ENCODE measurements at places on chromosomes 13 and 19.

DNA sequence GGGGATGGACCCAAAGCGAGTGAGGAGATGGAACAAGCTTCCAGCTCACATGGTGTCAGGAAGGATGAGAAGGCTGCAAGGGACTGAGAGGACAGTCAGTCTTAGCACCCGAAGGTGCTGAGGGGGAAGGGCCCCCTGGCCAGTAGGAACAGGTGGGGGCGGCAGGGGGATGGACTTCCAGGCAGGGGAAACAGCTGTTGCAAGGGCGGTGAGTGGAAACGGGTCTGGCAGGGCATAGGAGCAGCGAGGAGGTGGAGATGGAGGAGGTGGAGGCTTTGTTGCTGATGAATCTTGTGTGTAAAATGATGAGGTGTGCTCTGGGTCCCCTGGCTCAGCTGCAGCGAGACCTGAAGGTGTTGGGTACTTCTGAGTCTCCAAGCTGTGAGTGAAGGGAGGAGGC is 1.2 kb downstream of the MAP1S start:
- DNase-seq: no peak

DNA sequence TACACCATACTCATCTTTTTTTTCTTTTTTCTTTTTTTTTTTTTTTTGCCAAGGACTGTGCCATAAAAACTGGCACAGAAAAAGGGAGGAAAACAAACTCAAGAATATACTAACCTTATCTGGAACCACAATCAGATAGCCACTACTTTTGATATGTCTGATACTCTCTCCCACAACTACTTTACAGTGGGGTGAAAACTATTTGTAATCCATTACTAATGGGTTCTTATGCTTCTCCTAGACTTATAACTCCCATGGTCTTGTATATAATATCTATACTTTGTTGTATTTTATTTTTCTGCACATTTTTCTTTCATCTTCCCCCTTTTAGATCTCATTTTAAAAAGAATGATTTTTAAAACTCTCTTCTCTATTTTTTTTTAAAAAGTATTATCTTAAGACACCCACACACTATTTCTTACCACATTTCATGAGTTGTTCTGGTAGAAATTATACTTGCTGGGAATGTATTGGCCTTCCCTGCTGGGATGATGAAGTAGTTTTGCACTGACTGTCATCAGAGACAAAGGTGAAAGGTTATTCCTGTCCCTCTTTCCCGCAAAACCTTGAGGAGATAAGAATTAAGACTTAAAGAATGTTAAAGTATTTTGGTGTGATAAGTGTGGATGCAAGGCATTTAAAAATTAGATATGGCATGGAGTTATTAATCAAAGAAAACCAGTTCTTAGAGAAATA is 146.7 kb upstream of the KLF12 start:
- no peak for DNase-seq

DNA sequence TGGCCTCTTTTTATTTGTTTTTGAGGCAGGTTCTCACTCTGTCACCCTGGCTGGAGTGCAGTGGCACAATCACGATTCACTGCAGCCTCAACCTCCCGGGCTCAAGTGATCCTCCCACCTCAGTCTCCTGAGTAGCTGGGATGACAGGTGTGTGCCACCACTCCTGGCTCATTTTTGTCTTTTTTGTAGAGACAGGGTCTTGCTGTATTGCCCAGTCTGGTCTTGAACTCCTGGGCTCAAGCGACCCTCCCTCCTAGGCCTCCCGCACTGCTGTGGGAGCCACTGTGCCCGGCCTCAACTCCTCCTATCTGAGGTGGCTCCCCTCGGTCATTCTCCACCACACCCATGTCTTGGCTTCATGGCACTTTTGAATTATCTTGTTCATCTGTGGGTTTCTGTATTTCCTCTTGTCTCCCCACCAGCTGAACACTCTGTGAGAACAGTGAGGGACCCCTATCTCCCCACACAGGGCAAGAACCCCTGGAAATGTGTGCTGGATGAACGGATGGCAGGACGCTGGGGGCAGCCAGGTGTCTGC is 7.9 kb downstream of the CKM start:
- no peak for DNase-seq

- no peak for DNase-seq
Observed at GRCh38 chr13:49238621-49239020, 9.1 kb upstream of the CDADC1 start.

DNA sequence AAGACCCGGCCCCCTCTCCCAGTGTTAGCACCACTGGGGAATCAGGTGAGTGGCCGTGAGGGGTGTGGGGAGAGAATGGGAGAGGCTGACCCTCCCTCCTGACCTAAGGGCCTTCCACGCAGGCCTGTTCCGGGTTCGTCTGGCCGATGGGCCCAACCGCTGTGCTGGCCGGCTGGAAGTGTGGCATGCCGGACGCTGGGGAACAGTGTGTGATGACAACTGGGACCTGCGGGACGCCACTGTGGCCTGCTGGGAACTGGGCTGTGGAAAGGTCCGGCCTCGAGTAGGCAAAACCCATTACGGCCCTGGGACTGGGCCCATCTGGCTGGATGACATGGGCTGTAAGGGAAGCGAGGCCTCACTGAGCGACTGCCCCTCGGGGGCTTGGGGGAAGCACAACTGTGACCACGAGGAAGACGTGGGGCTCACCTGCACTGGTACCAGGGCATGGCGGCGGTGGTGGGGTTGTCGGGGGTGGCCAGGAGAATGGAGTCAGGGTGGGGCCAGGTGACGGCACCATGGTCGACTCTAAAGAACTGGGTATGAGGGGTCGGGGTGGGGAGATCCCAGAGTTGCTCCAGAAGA is 12.2 kb downstream of the SSC5D start:
- DNase-seq: no peak

DNA sequence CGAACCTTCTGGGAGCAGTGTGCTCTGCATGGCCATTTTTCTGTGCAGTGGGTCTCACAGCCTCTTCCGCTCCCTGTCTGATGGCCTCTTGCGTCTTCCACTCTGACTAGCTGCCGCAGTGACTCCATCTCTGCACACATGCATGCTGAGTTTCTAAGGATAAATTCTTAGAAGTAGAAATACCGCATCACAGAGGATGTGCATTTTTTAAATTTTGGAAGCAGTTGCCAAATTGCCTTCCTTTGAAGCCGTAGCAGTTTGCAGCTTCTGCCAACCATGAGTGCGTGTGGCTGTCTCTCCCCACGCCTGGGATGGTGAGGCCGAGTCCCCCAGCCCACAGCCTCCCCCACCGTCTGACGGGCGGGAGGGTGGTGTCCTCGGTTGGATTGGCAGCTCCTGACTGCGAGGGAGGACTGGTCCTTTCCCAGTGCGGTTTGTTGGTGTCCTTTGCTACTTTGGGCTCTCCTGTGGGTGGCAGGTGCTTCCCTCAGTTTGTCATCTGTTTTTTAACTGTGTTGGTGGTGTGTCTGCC is 9.8 kb downstream of the FZR1 start:
- DNase-seq: no peak

GRCh38 chr19:39671739-39672363 is 16.1 kb downstream of the LGALS16 start:
- DNase-seq: peak; percentile 51

Data from CD14-positive monocyte (primary cell).